NCI-H524 (cell line): ENCODE measurements at places on chromosomes 7 and 10.

DNA sequence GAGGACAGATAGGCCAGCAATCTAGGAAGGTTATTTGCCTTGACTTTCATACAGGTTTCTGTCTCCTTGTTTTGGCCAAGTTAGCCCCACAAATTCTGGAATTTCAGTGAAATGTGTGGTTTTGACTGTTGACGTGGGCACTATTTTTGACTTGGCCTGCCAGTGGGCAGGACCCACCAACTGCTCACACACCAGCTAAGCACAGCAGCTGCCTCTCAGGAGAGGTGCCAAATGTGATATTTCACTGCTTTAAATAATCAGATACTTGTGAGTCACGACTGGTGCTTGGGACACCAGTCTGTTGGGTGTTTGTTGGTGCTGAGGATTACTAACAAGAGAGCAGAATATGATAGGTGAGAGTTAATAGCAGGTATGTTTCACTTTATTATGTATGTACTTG is 409.7 kb upstream of the MTPN start:
- DNase-seq = no peak

- DNase-seq = no peak
Observed at GRCh38 chr10:75263806-75264205, 28.0 kb upstream of the COMTD1 start.

GRCh38 chr10:93991114-93991513 is 2.6 kb upstream of the PLCE1 start:
- DNase-seq = no peak

GRCh38 chr7:151704960-151705635 is 171.8 kb downstream of the PRKAG2 start:
- peak; percentile 31 for DNase-seq

GRCh38 chr10:63520500-63521415 is at the start of gene REEP3:
Gene REEP3, plus strand, starts transcription at chr10:63521401. Its CDS starts 145 bp downstream, at chr10:63521546.
- DNase-seq = no peak

GRCh38 chr10:84356928-84357327 is 28.5 kb downstream of the CCSER2 start:
- no peak for DNase-seq

DNA sequence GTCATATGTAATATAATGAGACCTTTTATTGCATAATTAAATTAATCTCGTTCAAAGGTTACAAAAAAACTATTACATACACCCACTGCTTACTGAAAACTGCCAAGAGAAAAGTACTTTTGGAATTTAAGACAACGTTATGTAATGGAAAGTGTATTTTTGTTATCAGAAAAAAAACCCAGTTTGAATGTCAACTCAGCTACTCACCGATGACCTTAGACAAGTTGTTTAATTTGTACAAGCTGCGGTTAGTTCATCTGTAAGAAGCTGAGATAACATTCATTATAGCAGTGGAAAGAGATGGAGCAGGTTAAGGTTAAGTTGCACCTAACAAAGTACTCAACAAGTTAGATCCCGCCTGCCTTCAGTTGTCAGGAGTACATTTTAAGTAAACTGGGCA is 1.1 kb downstream of the PSMA2 start:
- DNase-seq = no peak

GRCh38 chr7:152664636-152665035 is 11.3 kb downstream of the XRCC2 start:
- DNase-seq = no peak

- DNase-seq = no peak
Observed at GRCh38 chr7:103809229-103809994, 180.0 kb downstream of the RELN start.

GRCh38 chr10:22712956-22713852 is 1.2 kb downstream of the PIP4K2A start:
- no peak for DNase-seq

- DNase-seq = no peak
Observed at GRCh38 chr7:50851451-50851850, 68.8 kb upstream of the GRB10 start.

GRCh38 chr7:23335621-23336020 is 36.5 kb downstream of the MALSU1 start:
- no peak for DNase-seq

GRCh38 chr7:14835384-14835783 is 67.2 kb downstream of the DGKB start:
- DNase-seq = peak; percentile 28

- no peak for DNase-seq
Observed at GRCh38 chr10:121527690-121528089, 70.6 kb downstream of the FGFR2 start.

GRCh38 chr10:129779126-129780111 is 184.7 kb downstream of the EBF3 start:
- DNase-seq = no peak

DNA sequence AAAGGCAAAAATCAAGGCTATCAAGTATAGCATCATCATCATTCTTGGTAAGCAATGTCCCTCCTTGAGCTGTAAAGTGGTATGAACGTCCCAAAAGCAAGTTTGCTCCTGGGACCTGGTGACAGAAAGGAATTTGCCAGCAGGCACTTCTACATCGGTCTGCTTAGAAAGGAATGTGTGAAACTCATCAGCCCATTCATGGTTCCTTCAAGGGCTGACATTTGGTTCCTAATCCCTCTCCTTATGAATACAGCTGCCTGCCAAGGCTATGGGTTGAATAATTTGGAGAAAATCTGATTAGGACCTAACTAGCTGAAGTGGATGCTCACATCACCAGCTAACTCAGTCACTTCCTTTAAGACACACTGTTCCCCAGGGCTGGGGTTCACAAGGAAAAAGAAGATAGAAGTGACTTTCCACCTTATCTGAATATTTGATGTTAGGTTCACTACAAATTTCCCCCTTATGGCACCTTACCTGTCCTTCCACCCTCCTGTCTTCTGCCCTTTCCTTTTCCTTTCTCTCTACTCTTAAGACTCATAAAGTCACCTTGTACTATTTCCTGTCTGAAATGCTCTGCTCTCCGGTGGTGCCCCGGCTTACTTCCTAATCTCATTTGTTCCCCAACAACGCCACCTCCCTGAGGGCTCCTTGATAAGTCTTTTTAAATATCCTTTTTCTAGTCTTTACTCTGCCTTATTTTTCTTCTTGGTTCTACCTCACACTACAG is 187.1 kb downstream of the NPSR1 start:
- peak; percentile 71 for DNase-seq

GRCh38 chr7:117673367-117673766 is 193.5 kb downstream of the CFTR start:
- no peak for DNase-seq

DNA sequence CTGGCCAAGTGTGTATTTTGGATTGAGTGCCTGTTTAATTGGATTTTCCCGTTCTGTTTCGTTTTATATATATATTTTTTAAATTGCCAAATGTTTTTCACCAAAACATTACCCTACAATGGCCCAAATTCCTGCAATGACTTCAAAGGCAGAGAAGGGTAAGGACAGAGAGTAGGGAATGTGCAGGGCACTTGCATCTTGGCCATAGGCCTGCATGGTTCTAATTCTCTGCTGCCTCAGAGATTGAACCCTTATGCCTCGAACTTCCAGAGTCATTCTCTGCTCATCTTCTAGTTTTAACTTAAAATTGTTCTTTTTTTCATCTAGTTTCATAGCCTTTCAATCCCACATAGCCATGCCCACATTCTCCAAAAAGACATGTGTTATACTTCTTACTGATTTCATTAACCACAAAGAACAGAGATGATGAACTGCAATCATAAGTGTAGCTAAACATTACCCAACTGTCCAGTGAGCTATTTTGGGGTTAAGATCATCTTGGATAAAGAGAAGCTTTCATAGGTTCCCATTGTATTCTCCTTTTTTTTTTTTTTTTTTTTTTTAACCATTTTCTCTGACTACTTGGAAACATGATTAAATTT is 177.6 kb downstream of the PLXDC2 start:
- no peak for DNase-seq

- no peak for DNase-seq
Observed at GRCh38 chr10:71476228-71477011, 79.7 kb downstream of the CDH23 start.
